ENCODE measurements at places on chromosomes 2 and 18.

DNA sequence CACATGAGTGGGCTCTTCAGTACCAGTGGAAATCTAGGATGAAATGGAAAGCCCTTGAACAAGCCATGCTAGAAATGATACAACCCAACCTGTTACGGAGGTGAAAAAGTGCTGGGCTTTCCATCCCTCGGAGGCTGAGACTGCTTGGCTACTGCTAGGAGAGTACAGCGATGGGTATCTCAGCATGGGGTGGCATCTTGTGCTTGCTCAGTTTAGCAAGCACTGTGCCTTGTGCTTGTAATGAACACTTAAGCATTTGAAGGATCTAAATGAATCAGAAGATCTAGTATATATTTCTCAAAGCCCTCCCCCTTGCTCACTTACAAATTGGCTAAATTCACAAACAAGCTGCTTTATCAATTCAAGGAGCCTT, 44.3 kb upstream of the EHBP1 start:
- H3K27me3 ChIP-seq = no peaks in the 10 kb centered on the region
- H3K4me1 ChIP-seq = peaks cover 28% of the 10 kb centered on the region
- no peaks in the 10 kb centered on the region for H3K36me3 ChIP-seq
- no peak overlapping the region for H3K4me3 ChIP-seq
- no peak for DNase-seq

DNA sequence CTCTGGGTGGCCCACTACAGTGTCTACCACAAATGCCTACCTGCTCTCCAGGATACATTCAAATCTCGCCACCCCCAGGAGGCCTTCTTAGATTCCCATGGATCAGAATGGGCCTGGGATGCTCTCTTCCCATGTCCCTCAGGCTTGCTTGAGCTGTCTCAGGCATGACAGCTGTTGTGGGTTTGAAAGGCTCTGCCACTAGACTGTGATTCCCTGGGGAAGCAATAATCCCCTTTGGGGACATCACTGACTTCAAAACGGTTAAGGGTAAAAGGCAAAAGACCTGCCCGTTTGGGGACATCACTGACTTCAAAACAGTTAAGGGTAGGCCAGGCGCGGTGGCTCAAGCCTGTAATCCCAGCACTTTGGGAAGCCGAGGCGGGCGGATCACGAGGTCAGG, 35.8 kb upstream of the ZNF516 start:
- no peak overlapping the region for H3K4me3 ChIP-seq
- no peak for DNase-seq
- H3K4me1 ChIP-seq = peaks cover 6% of the 10 kb centered on the region
- H3K27me3 ChIP-seq = no peaks in the 10 kb centered on the region

DNA sequence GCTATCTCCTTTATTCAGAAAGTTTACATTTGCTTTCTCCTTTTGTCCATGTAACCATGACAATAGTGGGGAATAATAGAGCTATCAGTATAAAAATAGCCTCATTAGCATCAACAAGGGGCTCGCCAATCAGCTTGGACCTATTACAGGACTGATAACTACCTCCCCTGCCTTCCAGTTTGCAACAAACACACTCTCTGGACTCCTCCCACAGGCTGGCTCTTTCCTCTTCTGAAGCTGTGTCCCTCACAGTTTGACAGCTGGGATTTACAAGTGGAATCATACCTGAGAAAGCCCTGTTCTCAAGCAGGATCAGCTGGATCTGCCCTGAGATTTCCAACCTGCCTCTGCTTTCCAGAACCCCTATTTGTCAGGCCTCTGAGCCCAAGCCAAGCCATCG, 162.5 kb downstream of the GRB14 start:
- no peaks in the 10 kb centered on the region for H3K36me3 ChIP-seq
- no peak overlapping the region for H3K27ac ChIP-seq
- H3K4me3 ChIP-seq = no peak overlapping the region

GRCh38 chr2:162037028-162037795, 36.8 kb downstream of the DPP4 start:
- no peak for DNase-seq
- H3K36me3 ChIP-seq = no peaks in the 10 kb centered on the region
- H3K4me3 ChIP-seq = no peak overlapping the region

- H3K4me3 ChIP-seq = no peak overlapping the region
- no peaks in the 10 kb centered on the region for H3K27me3 ChIP-seq
- no peak for DNase-seq
Observed at GRCh38 chr18:24094561-24094960, 44.3 kb upstream of the CABYR start.

All from hepatocyte (in vitro differentiated cells).